Mucosa of gallbladder (tissue), 1 donor: ENCODE measurements at places on chromosomes 3 and 15.

GRCh38 chr3:182644790-182645433 lies 148.4 kb upstream of the ATP11B start:
- no peak for DNase-seq

GRCh38 chr15:72770673-72771328 lies 12.8 kb downstream of the ADPGK start:
- no peak for DNase-seq

GRCh38 chr3:81726132-81726531 lies 35.3 kb downstream of the GBE1 start:
- DNase-seq = no peak

DNA sequence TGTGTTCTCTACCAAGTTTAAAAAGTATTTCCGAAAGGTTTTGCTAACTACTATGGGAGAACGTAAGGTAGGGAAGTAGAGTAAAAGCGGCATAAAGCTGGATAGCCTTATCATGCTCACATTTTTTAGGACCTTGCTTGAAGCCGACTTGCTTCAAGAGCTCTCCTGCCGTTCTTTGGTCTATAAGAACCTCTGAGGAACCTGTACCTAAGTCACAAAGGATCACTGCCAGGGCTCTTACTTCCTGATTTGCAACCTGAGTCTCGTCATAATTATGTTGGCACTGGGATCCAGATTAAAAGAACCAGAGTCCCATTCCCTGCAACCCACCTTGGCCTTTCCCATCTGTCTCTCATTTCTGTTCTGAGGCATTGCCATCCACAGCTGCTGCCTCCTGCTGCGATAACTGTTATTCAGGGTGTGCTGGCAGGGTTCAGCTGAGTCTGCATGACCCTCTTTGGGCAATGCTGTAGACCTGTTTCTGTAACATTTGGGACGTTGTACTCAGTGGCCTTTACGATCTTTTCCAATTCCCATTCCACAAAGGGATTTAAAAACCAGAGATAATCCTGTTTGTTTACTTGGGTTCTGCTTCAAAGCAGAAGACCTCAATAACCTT lies 131.0 kb upstream of the UMPS start:
- no peak for DNase-seq

- DNase-seq = no peak
Measured at GRCh38 chr15:70505936-70506912, 257.1 kb downstream of the UACA start.

DNA sequence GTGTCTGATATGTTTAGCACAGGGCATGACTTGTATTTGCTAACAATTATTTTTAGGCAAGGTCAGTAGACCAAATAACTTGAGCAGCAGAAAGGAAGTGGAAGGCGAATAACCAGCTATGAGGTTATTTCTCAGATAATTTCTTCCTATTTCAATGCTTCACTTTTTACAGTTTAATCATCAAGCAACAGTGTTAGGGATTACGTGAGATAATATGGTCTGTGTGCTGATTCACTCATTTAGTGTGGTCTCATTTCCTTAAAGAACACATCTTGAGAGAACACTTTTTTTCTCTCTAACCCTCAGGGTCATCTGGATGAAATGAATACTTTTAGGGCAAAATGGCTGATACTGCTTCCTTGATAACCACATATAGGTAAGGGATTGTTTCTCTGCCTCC lies 126.0 kb upstream of the CCNL1 start:
- no peak for DNase-seq

- no peak for DNase-seq
Measured at GRCh38 chr15:35514759-35515158, 31.2 kb downstream of the DPH6 start.

GRCh38 chr3:150068440-150069153 lies 97.9 kb upstream of the PFN2 start:
- DNase-seq = no peak

DNA sequence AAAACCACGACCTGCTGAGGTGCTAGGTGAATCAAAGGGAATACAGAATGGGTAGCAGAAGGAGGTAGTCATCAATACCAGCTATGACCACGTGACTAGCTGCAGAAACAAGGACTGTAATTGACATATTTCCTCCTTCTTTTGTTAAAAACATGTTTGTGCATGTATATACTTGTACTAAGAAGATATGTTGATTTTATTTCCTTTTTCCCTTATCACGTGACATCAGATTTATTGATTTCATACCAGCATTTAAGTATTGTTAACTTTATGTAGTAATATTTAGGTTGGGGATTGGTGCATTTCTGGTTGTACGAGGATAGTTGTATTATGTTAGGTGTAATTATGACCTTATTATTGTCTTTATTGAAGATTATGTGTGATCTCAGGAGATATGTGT lies 36.2 kb downstream of the PEX5L start:
- no peak for DNase-seq

- DNase-seq = peak; percentile 73
Measured at GRCh38 chr3:14885307-14885706, 62.1 kb upstream of the NR2C2 start.

DNA sequence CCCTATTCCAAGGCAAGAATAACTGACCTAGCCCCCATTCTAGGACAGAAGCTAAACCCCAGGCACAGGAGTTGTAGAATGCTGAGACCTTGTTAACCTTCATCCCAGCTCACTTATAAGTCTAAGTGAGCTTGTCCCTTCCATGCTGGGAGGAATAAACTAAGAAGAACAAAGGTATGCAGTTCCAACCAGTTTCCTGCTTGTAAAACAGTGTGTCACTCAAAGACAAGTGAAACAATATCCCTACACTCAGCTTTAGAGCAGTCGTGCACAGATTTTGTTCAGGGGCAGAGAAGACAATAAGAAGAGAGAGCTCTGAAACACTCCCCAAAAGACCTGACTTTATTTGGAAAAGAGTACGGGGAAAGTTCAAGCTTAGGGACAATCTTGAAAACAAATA lies 292.1 kb downstream of the CGGBP1 start:
- no peak for DNase-seq

DNA sequence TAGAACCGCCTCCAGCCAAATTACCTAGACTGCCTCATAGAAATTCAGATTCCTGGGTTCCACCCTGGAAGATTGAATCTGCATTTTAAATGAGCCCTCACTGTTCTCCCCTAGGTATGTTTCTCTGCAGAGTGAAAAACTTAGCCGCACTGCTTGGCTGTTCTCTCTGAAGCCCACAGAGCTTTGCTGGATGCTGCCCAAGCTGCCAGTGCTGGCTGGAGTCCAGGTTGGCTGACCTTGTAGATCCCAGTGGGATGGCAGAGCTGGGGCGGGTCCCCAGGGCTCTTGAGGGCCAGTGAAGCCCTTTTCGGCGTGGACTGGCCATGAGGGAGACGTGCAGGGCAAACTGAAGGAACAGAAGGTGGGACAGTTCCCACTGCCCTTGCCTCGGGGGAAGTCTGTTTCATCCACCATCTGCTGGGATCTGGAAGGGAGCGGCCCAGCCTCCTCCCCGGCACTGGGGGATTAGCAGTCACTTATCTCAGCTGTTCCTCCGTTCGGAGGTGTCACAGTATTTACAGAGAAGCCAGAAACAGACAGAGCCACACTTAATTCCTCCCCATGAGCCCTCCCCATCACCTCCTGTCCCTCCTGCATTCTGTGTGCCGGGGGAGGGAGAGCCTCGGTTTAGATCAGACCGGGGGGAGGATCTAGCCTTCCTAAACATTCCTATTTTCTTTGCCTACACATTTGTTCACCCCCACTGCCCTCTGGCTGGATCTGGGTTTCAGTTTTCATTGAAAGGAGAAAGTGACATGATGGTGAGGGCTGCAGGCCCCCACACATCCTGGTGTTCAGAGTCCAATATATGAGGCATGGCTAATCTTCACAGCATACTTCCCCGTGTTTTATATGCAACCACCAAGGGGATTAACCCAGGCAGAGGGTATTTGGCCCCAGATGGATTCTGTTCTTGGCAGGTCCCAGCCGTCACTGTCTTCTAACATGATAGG lies 4.1 kb upstream of the ACTC1 start:
- no peak for DNase-seq

DNA sequence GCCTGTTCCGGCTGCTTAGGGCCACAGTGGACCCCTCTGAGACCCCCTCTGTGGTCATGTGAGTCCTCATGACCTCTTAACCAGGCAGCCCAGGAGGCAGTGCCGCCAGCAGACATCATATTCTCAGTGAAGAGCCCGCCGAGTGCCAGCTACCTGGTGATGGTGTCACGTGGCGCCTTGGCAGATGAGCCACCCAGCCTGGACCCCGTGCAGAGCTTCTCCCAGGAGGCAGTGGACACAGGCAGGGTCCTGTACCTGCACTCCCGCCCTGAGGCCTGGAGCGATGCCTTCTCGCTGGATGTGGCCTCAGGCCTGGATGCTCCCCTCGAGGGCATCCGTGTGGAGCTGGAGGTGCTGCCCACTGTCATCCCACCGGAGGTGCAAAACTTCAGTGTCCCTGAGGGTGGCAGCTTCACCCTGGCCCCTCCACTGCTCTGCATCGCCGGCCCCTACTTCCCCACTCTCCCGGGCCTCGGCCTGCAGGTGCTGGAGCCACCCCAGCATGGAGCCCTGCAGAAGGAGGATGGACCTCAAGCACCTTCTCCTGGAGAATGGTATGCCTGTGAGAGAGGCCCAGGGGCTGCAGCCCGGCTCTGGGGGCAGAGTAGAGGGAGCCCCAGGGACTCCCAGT lies 176.1 kb downstream of the TBC1D2B start:
- no peak for DNase-seq

DNA sequence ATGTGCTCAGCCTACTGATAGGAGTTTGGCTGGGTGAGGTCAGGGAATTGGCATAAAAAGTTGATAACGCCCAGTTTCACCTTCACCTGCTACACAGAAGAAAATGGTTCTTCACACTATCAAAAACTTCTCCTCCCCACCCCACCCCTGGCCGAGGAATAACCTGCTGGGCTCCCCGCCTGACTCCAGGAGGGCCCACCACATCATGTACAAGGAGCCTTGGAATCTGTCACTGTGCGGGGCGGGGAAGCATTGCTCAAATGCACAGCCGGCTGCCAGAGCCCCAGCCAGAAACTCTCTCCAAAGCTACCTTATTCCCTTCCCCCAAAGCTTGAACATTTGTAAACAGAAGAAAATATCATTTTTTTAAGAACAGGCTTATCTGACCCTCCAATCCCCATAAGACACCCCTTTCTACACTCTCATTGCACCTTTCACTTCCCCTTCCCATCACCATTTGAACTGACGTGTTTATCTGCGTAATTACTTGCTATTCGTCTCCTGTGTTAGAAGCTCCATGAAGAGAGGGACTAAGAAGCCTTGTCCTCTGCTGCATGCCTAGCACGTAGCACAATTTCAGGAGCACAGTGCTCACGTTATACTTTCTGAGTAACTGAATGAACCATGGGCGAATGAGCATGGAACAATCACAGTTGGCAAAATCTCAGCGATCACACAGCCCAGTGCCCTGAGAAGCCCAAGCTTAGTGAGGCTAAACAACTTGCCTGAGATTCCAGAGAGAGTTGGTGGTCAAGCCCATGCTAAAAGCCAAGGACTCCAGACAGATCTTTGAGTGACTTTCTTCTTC lies 82.9 kb downstream of the HES1 start:
- no peak for DNase-seq
